GM12878 (cell line): ENCODE measurements at places on chromosomes 5 and 9.
A peak's percentile ranks its signal among the peaks of the same experiment; 100 is the strongest.

DNA sequence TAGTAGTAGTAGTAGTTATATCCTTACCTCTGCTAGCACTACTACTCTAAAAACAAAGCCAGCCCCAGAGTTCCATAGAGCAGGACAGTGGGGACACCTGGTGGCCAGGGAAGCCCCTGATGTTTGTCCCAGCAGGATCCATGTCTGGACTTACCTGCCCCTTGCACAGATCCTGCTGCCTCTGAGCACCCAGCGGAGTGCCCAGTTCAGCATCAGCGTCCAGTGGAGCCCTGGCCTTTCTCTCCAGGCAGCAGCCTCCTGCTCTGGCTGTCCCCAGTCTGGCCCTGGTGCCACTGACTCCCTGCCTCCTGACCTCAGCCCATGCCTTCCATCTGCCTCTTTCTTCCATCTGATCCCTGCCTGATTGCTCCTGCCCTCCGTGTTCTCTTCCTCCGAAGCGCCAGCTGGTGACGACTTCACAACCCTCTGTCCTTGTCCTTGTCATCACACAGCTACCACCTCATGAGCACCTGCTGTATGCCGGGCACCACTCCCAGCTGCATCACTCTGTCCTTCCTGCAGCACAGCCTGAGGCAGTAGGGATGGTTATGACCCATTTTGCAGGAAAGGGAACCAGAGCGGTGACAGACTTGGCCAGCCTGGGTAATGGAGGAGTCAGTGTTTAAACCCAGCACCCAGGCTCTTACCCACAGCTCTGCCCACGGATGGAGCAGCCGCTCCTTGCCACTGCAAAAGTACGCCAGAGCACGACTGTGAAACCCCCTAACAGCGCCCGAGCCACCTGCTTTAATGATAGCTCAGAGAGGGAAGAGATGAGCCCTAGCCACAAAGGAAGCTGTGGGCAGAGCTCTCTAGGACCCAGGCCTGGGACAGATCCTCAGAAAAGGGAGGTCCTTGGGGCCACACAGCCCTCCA, 11.5 kb downstream of the SARDH start:
- DNase-seq = no peak

DNA sequence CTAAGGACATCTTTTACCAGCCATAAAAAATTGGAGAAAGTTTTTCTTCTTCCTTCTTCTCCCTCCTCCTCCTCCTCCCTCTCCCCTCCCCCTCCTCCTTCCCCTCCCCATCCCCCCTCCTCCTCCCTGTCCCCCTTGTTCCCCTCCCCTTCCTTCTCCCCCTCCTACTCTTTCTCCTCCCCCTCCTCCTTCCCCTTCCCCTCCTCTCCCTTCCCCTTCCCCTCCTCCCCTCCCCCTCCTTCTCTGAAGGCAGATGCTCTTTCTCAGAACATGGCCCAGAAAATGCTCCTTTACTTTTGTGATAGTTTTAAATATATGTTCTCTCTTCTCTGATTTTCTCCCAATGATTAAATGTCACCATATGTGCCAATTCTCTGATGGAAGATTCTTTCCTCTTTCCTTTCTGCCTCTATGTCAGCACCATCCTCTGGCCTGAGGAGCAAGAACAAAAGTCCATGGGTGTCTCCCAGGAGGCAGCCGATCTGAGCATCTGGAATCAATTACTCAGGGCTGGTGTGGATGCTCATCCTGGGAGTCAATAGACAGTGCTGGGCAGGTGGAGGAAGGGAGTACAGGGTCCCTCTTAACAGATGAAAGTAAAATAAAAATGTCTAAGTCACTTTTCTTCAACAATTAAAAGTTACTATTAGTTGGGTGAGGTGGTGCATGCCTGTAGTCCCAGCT, 63.0 kb upstream of the GNA14 start:
- no peak for DNase-seq

DNA sequence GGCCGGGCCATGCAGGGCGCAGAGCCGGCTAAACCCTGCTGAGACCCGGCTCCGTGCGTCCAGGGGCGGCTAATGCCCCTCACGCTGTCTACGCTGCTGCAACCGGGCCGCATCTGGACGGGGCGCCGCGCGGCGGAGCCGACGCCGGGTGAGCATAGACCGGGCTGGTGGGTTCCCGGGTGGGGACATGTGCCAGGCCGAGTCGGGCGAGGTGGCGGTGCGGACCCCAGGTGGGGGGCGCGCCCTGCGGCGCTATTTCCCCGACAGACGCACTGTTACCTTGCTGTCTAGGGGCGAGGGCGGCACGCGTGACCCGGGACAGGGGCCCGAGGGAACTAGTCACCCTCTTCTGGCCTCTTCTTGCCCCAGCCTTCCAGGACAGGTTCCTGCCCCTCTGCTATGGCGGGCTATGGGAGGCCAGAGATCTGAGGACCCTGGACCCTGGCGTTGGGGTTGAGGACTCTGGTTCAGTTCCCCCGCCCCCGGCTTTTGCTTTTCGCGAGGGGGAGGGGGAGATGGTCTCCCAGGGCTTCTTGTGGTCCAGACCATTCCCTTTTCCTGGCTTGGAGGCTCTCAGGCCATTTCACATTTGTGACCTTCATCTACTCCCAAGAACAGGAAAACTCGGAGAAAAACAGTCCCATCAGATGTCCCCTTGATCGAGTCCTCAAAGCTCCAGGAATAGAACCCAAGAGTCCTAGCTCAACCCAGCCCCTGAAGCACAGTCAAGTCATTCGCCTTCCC, 536 bp downstream of the SLC27A4 start:
- no peak for DNase-seq

DNA sequence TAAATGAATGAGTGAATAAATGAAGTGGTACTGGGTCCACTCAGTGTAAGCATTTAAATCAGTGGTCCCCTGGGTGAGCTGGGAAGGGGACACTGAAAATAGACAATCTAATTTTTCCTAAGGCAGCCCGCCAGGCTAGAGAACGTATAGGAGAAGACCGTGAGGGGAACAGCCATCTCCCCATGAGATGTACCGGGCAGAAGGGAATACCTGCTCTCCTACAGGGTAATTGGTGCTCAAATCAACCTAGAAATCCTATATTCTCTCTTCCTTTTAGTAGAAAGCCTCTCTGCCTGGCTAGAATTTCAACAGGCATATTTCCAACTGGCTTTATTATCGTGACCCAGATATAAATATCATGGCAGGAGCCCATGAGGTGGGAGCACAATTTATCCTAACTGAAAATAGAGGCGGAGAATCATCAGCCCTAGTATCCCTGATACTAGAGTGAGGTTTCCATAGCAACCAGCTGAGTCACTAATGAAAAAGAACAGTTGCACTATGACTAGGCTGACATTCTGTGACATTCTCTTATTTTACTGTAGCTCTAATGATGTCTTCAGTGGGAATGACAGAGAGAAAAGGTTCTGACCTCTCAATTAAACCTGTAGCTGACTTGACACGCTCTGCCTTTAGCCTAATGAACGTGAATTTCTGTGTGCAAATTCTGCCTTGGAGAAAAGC, 96.5 kb upstream of the CAST start:
- no peak for DNase-seq

- no peak for DNase-seq
Measured at GRCh38 chr5:9351546-9351945, 194.3 kb downstream of the SEMA5A start.

DNA sequence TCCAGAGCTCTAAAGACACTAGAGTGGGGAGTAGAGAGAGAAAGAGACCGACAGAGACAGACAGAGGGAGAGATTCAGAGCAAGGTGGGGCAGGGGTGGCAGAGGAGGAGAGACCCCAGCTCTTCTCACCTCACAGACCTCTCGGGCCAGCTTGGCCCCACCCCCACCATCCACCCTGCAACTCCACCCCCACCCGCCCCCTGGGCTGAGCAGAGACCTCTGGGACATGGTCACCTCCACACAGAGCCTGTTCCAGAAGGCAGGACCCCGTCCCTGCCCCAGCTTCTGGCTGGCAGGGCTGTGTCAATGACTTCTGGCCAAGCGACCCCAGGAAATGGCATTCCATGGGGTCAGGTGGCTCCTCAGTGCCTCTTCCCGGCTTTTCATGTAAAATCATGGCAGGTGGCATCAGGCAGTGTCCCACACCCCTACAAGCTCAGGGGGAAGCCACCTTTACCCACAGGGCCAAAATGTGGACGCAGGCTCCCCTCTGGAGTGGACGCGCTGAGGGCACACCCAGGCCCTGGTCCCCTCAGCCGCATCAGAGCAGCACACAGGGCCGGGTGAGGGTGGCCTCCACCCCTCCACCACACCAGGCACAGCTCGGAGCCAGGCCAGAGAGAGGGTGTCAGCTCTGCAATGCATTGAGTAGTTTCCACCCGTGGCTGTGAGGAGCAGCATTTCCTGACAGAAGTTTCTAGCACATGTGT, 131.2 kb upstream of the LPCAT1 start:
- no peak for DNase-seq

GRCh38 chr5:25090275-25090674, 445.5 kb upstream of the CDH10 start:
- DNase-seq = no peak

- no peak for DNase-seq
Measured at GRCh38 chr5:171622010-171622409, 163.6 kb upstream of the SMIM23 start.

- DNase-seq = no peak
Measured at GRCh38 chr5:116559673-116560164, 14.9 kb downstream of the SEMA6A start.

GRCh38 chr9:70257991-70258691, 637 bp upstream of the SMC5 start:
- no peak for DNase-seq

GRCh38 chr5:169762338-169763095, 125.4 kb downstream of the DOCK2 start:
- no peak for DNase-seq

DNA sequence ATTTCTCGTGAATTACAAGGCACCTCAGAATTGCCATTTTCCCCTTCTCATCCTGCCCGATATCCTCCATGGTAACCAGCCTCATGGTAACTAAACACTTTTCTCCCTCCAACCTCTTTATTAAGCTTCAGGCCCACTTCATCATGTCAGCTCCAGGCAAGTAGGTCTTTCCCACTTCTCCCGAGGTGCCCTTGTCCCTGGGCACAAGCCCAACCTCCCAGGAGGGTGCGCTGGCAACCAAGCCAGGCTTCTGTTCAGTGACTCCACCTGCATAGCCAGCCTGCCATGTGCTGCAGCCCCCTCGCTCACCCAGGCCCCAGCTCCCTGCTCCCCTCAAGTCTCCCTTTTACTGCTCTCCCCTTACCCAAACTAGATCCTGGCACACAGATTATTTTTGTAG, 47.4 kb upstream of the AFAP1L1 start:
- DNase-seq = no peak

GRCh38 chr5:116514421-116514970, 60.1 kb downstream of the SEMA6A start:
- DNase-seq = no peak

DNA sequence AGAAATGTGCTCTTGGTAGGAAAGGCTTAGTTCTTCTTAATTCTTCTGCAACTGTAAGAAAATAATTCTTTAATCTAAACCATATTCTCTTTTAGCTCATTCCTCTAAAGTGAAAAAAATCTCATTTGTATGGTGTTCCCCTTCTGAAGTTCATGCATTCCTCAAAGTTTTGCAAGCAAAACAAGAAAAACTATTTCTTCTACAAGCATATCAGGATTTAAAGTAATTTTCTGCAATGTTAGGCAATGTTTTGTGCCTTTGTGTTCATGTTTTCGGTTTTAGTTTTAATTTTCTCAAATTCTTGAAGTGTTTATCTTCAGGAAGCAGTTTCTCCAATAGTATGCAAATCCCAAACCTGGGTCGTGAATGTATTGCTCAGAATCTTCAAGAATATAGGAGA, 12.7 kb upstream of the GPR21 start:
- no peak for DNase-seq

DNA sequence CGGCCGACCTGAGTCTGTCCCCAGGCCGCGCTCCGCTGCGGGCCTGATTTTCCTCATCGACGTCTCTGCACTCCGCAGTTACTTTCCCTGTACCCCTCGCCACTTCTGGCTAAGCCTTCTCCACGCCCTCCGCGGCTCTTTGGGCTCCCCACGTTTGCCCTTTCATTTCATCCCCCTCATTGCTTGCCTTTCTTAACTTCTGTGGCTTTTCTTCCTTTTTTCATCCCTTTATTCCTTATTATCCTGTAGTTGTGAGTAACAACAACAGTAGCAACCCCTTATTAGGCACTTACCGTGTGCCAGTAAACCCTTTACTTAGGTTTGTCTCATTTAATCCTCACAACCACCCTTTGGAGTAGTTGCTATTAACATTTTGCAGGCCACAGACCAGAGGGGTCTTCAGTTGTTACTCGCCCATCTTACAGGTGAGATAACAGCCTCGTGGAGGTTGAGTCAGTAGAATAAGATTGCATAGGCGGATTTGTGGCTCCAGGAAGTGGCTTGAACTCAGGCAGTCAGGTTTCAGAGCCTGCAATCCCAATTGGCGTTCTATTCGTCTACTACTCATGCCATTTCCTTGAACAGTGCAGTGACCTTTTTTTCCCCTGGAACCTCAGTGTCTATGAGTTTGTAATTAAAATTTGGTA, 724 bp downstream of the TCERG1 start:
- no peak for DNase-seq

DNA sequence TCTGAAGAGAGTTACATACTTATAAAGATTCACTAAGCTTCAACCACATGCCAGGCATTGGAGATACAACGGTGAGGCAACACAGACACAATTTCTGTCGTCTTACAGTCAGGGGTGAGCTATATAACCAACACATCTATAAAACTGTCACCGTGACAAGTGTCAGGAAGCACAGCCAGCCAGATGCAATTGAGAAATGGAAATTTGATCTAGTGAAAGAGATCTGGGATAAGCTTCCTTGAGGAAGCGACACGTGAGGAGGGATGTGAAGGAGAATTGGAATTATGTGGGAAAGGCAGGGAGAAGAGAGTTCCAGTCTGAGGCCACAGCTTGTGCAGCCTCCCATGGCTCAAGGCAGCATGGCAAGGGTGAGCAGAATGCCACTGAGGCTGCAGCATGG, 50.9 kb upstream of the ZNF354B start:
- DNase-seq = no peak

GRCh38 chr9:37836386-37836785, 35.8 kb downstream of the DCAF10 start:
- peak; percentile 44 for DNase-seq

DNA sequence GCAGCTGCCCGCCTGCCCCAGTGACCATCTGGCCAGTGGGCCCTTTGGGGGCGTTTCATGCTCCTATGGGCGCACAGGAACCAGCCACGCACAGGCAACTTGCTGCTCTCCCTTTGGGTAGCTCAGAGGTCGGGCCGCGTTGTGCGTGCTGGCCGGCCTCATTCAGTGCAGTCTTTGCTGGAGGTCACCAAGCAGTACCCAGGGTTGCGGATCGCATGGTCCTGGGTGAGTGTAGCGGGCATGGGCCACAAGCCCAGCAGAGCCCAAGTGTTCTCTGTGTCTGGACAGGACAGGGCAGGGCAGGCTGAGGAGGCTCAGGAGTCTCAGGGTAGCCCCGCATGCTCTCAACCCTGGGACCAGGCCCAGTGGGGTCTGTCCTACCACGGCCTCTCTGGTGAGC, 9.9 kb upstream of the MRNIP start:
- no peak for DNase-seq

- no peak for DNase-seq
Measured at GRCh38 chr5:124745928-124746915, at the start of gene ZNF608. TSS of gene ZNF608 (minus strand) at chr5:124746639. CDS start at chr5:124744989, 1,650 bp downstream.

DNA sequence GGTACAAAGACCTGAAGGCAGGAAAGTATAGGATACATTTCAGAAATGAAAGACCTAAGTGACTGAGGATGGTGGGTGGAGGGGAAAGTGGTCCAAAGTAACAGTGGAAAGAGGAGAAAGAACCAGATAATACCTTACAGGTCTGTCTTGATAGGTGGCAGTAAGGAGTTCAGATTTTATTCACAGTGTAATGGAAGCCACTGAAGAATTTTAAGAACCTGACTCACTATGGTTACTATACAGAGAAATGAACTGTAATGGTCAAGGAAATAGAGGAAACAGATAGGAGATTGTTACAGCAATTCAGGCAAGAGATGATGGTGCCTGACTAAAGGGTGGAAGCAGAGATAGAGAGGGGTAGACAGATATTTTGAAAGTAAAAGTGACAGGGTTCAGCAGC, 46.5 kb downstream of the EPB41L4A start:
- DNase-seq = no peak
